Suppressor macrophage (primary cell): ENCODE measurements at places on chromosomes 5 and 9.

GRCh38 chr9:113620377-113621161, 157.0 kb downstream of the RGS3 start:
- DNase-seq = no peak

- DNase-seq = peak; percentile 60
These were observed 35.3 kb upstream of the MAN2A1 start for GRCh38 chr5:109654455-109654854.

GRCh38 chr9:76677481-76678055, 86.7 kb upstream of the PCA3 start:
- DNase-seq = no peak

GRCh38 chr5:95664204-95664786, 17.7 kb downstream of the RFESD start:
- DNase-seq = peak; percentile 70

GRCh38 chr9:124478354-124478753, 28.1 kb downstream of the ADGRD2 start:
- DNase-seq = no peak

DNA sequence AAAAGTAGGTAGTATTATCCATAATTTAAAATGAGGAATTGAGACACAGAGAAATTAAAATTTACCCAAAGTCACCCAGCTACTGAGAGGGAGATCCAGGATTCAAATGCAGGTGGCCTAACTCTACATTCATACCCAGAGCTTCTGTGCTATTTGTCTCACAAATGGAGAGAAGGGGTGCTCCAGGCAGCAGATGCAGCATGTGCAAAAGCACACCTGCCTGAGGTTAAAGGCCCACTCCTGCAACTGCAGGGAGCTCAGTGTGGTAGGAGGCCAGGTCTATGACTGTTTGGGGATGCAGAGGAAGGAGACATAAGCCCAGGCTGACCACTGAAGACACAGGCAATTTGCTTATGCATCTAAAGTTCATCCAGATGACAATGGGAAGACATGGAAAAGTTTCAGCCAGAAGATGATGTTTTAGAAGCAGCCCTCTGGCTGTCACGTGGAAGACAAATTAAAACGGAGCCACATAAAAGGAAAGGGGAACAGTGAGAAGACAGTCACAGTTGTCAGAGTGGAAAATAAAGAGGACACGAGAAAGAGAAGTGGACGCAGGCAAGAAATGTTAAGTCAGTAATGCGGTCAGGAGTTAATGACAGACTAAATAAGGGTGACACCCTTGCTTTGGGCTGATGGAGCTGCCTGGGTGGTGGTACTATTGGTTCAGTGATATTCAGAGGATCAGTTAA, 214.7 kb downstream of the EBF1 start:
- DNase-seq = no peak
